RWPE2 (cell line): ENCODE measurements at places on chromosomes 3 and 15.
A peak's percentile ranks its signal among the peaks of the same experiment; 100 is the strongest.

GRCh38 chr3:70281663-70282062 lies 30.8 kb downstream of the MDFIC2 start:
- DNase-seq, result no peak

- DNase-seq, result no peak
These were observed 4.2 kb downstream of the CCRL2 start for GRCh38 chr3:46411271-46411670.

GRCh38 chr15:54979964-54980363 lies 216.8 kb downstream of the RSL24D1 start:
- DNase-seq, result no peak

GRCh38 chr3:185866555-185866954 lies 41.7 kb upstream of the IGF2BP2 start:
- DNase-seq, result no peak

DNA sequence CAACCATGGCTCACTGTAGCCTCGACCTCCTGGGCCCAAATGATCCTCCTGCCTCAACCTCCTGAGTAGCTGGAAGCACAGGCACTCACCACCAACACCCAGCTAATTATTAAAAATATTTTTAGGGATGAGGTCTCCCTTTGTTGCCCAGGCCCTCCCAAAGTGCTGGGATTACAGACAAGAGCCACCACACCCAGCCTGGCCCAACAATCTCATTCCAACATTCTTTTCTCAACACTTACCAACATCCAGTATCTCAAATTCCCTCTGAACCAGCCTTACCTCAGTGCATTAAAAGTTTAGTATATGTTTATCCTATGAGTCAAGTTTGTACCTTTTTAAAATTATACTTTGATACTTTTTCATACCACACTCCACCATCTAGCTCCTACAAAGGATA lies 25.0 kb downstream of the ANXA2 start:
- no peak for DNase-seq

GRCh38 chr15:101320501-101321052 lies 25.5 kb upstream of the SNRPA1 start:
- peak; percentile 49 for DNase-seq

DNA sequence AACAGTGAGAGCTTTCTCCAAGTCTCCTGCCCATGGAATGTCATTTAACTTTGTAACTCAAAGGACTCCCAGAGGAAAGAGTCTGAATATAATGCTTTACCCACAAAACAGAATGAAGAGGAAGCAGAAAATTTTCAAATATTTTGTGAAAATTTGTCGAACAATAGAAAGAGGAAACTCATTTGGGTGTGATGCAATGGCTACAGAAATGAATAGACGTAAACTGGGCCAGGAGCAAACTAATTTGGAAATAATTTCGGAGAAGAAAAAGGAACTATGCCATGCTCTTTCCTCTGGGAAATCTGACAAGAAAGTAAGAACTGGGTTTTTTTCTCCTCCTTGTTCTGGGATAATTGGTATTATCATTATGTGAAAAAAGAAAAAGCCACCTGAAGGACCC lies 11.2 kb upstream of the SUMF1 start:
- no peak for DNase-seq

- no peak for DNase-seq
These were observed 31.5 kb downstream of the SQOR start for GRCh38 chr15:45666119-45666875.

DNA sequence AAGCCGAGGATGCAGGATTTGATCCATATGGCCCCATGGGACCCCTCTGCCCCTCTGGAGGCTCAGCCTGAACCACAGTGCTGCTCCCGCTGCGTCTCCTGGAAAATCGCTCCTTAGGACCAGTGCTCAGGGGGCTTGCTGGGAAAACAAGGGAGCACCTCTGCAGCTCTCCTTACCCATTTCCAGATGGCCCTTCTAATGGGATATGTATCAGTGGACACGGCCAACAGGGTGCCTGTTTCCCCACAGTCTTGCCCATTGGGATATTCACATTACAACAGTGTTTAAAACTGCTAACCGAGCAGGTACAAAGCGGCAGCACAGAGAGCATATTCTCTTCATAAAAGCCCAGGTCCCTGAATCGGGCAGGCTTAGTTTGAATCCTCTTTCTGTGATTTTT lies 27.1 kb downstream of the TMEM44 start:
- DNase-seq, result no peak

DNA sequence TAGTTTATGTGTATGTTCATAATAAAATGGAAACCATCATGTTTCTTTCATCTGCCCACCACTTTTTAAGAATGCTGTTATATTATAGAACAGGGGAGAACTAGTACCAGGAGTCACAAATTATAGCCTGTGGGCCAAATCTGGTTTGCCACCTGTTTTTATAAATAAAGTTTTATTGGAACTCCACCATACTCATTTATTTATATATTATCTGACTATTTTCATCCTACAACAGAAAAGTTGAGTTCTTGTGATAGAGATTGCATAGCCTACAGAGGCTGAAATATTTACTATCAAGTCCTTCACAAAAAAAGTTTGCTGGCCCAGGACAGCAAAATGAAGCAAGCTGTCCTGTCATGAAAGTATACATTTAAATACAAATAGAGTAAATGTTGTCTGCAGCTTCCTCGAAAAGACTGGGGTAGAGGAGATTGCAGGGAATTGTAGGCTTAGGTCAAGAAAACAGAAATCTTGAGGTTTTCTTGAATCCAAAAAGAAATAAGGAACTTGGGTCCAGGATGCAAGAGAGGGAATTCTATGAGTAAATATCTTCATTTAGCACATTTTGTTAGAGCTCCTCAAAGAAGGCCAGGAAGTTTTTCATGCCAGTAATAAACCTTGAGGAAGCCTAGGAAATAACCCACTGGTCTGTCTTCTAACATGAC lies 41.1 kb downstream of the FILIP1L start:
- DNase-seq, result no peak

- no peak for DNase-seq
These were observed 49.1 kb downstream of the PLS1 start for GRCh38 chr3:142645236-142645793.

- DNase-seq, result no peak
These were observed 83.6 kb upstream of the CCDC39 start for GRCh38 chr3:180762866-180763265.

DNA sequence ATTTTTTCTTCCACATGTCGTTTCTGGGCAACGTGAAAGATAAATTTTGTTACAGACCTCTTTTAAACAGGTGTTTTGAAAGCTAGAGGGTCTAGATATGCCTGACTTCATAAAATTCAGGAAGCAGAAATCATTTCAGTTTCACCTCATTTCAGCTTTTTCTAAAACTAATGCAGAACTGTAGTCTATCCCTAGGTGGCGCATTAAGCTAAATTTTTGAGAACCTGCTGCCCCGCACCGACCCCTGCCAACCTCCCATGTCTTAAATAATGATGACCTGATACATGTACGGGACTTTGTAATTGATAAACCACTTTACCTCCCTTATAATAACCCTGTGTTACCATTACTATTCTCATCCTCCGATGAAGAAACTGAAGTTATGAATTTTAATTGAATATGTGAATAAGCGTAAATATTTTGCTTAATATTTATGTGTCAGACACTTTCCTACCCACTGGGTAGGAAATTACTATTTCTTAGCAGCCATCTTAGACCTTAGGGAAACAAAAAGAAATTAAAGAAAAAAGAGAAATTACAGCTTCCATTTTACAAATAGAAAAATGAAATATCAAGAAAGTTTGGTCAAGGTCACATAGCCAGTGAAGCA lies 78.7 kb upstream of the GCNT3 start:
- no peak for DNase-seq

- DNase-seq, result no peak
These were observed 73.6 kb upstream of the ACAD9 start for GRCh38 chr3:128805772-128806171.

DNA sequence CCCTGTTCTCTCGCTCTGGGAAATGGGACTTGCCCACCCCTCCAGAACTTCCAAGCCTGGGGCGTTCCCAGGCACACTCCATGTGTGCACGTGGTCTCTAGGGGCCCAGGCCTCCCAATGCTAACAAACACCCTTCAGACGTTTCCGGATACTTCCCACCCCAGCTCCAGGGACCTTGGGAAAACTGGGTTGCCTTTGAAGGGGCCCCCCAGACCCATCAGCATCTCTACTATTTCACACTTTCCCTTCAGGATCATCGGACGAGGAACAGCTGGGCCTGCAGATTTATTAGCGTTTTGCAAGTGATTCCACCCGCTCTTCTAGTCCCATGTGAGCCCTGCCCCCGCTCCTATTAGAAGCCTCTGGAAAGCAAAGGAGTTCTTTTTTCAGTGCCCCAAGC lies 63.2 kb downstream of the MAGEF1 start:
- DNase-seq, result no peak

- DNase-seq, result no peak
These were observed 108.5 kb downstream of the CYP19A1 start for GRCh38 chr15:51229907-51230330.

- no peak for DNase-seq
These were observed 26.9 kb upstream of the EHHADH start for GRCh38 chr3:185280572-185281365.

DNA sequence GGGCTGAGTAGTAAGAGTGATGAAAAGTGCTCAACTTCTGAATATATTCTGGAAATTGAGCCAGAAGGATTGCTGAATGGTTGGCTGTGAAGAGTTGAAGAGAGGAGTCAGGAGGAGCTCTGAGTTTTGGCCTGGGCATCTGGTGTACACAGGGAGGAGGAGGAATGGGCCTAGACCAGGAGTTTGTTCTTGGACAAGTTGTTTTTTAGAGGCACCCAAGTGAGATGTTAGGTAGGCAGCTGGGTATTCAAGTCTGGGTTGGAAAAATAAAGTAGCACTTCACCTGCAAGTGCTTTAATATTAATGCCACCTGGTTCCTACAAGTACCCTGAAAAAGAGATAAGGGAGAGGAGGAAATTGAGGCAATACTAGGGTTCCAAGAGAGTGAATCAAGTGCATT lies 14.7 kb downstream of the BSN start:
- no peak for DNase-seq

DNA sequence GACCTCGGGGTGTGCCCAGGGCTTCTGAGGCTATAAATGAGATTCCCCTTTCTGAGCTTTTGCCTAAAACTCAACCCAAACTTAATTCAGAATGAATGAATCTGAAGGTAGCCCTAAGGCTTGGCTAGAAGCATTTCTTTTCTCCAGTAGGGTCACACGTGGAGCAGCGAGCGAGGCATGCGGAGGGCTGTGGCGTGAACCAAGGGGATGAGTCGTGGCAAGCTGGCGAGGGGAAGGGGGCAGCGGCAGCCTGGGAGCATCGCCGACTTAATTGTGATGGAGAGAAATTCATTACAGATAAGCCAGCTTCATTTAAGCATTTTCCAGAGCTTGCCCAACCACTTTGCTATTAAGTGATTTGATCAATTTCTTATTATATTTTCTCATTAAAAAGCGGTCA lies 79.9 kb downstream of the CHSY1 start:
- DNase-seq, result peak; percentile 39

DNA sequence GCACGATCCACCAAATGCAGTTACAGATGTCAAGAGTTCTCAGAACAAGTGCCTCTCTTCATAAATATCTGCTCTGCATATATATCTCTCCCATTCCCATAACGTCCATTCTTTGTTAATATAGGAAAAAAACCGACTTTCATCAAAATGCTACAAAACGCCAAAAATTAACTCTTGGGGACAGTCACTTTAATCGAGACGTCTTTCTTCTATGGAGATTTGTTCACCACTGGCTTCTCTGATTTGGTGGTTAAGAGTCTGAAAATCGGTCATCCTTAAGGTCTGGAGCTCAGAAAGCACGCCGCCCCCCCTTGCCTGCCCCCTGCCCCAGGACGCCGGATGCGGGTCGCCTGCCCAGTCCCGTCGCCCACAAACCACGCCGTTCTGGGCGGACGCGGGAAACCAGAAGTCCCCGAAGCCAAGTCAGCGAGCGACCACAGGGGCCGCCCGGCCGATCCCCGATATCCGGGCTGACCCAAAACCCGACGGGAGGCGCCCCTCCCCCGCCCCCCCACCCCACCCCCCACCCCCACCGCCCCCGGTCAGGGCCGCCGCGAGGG lies 252.7 kb downstream of the TJP1 start:
- DNase-seq, result no peak

GRCh38 chr3:161950318-161950868 lies 453.8 kb downstream of the OTOL1 start:
- DNase-seq, result no peak

DNA sequence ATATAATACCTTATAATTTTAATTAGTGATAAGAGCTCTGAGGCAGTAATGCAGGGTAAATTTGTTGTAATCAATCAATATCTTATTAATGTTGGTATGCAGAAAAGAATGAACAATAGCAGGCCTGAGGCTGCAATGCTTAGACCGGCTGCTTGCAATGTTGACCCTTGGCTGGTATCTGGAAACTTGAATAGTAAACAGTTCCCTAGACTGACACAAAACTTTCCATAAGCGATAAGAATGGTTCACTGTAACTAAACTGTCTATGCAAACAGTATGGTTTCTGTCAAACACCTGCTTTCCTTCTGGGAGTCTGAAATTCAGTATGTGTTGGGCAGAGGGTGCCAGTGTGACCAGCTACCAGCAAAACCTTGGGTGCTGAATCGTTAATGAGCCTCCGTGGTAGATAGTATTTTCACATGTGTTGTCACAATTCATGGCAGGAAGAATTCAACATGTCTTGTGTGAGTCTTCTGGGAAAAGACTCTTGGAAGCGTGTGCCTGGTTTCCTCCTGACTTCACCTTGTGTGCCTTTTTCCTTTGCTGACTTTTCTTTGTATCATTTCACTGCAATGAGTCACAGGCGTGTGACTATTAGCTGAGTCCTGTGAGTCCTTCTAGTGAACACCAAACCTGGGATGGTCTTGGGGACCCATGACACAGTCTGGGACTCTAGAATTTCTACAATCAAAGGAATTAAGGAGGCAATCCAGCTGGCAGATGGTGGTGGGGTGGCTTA lies 30.7 kb upstream of the CLRN1 start:
- no peak for DNase-seq

DNA sequence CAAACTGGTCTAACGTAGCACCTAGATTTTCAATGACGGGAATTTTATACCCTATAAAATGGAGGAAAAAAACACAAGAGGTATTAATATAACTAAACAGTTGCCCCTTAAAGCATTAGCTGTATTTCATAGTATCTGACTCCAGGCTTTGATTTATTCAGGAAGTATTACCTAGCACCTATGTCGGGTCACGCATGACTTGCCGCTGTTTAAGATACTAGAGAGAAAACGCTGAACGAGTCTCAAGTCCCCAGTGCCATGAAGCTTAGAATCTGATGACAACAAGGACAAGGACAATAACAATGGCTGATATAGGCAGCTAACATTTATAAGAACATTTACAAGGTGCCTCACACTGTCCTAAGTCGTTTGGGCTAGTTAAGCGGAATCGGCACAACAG lies 1.9 kb downstream of the SNRPA1 start:
- DNase-seq, result no peak

GRCh38 chr15:22955544-22956119 lies 24.5 kb downstream of the CYFIP1 start:
- peak; percentile 67 for DNase-seq

- no peak for DNase-seq
These were observed 75.8 kb upstream of the UMPS start for GRCh38 chr3:124654470-124654845.

DNA sequence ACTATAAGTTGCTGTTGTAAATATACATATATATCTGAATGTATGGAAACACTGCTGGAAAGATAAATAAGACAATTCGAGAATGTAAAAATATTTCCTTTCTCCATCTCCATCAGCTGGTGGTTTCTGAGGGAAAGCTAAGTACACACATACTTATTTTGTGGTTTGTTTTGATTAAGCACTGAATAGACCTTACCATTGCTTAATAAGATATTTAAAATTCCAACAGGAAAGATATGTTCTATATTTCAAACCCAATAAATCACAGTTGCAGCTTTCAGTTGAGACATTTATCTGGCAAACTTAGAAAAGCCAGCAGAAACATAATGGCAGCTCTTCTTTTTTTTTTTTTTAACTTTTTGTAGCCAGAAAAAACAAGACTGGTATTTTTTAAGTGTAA lies 160.4 kb downstream of the VGLL3 start:
- DNase-seq, result no peak
